ENCODE measurements at places on chromosomes 7 and 10.

- DNase-seq: no peak
Observed at GRCh38 chr10:11521860-11522259, 89.6 kb downstream of the USP6NL start.

DNA sequence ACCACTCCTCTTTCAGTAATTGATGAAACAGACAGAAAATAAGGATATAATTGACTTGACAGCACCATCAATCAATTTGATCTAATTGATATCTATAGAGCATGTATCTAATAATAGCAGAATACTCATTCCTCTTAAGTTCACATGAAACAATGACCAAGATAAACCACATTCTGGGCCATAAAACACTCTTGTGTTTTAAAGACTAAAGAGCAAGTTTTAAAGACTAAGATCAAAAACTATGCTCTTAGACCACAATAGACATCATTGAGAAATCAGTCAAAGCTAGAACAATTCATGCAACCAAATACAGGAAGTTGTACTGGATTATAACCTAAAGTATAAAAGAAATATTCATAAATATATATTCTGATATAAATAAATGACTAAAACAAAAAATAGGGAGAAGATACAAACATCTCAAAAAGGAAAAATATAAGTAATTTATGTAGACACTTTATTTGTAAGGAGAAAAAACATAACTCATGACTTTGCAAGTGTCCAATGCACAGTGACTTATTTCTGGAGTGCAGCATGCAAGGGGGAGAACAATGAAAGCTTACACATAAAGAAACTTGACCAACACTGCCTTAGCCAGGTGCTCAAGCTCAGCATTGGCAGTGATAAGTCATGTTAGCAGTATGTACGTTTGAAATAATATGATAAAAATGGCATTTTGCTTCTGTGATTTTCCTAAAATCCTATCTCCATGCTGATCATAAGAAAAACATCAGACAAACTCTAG, 312.7 kb upstream of the IGFBP3 start:
- no peak for DNase-seq

- no peak for DNase-seq
Observed at GRCh38 chr7:26265499-26266075, 26.1 kb upstream of the SNX10 start.

DNA sequence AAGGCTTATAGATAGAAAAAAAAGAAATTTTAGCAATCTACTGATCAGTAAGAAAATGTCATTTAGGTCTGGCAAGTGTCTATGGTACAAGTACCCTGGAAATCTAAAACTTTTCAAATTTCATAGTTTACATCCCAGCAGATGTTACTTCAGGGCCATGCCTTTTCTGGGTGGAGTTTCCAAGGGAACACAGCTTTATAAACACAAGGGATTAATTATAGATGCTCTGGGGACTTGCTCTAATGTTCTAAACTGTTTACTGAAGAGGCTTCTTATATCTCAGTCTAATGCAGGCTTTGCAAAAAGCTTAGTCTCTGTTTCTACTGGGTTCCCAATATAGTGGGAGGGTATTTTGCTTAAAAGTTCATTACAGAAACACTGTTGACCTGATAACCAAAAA, 3.1 kb downstream of the CD36 start:
- DNase-seq: no peak

- peak; percentile 39 for DNase-seq
Observed at GRCh38 chr10:33334153-33334804, at the start of gene NRP1. Gene NRP1 (minus strand): TSS chr10:33334667. CDS start chr10:33334382, 285 bp downstream.

- DNase-seq: no peak
Observed at GRCh38 chr7:155669717-155670505, 25.4 kb downstream of the RBM33 start.

DNA sequence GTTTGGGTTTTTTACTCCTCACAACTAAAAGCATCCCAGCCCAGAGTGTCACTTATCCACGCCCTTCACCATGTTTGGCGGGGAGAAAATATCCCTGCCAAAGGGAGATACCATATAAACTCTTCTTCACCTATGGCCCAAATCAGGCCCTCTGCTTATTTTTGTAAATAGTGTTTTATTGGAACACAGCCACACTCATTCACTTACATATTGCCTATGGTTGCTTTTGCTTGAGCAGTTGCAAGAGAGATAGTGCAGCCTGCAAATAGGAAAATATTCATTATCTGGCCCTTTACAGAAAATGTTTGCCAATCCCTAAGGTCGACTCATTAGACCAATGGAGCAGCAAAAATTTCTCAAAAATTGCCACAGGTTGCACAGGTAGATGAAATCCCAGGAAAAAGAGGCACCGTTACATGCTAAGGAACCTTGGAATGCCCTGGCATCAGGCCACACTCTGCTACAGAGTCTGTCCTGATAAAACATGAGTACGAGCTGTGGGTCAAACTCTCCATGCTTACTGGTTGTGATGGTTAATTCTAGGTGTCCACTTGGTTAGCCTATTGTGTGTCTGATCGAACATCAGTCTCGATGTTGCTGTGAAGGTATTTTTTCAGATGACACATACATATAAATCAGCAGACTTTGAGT, 7.9 kb upstream of the RASSF4 start:
- no peak for DNase-seq

- no peak for DNase-seq
Observed at GRCh38 chr10:131580076-131580652, 268.6 kb upstream of the TCERG1L start.

- no peak for DNase-seq
Observed at GRCh38 chr10:101939729-101940128, 96.1 kb upstream of the KCNIP2 start.

- no peak for DNase-seq
Observed at GRCh38 chr7:21293771-21294170, 134.1 kb upstream of the SP4 start.

DNA sequence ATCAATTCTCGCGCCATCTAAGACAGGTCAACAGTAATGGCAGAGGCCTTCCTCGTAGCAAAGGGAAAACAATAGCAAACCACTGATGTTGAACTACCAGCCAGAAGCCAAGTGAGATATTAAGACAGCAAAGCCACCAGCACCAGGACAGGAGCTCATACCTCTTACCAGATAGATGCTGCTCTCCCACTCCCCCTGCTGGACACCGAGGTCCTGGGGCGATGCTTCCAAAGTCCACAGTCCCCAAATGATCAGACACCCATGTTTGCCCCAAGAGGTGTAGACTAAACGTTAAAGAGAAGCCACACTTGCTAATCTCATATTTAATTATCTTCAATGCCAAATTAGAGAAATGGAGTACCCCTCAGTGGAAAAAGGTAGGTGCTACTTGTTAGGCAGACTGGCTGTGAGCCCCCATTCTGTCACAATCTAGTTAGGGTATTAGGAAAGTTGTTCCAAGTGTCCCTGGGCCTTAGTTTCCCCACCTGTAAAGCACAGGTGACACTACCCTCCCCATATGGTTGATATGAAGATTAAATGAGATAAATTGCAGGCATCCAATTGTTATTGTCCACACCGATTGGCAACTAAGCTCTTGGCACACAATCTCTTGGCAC, 39.9 kb downstream of the TOMM7 start:
- peak; percentile 68 for DNase-seq

GRCh38 chr7:20220921-20221547, 3.9 kb upstream of the MACC1 start:
- DNase-seq: no peak

DNA sequence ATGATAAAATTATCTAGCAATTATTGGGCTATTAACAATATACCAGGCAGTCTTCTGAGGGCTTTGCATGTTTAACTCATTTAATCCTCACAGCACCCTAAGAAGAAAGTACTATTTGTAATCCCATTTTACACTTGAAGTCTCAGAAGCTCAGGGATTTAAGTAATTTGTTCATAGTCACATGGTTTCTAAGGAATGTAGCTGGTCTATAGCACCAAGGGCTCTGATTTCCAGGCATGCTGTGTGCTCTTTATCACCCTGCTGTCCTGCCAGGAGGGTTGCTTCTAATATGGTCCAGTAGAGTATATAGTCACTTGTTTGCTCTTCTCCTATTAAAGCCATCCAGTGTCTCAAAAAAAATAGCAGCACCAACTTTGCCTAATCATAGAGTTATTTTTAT, 417.2 kb downstream of the PLXDC2 start:
- DNase-seq: no peak

GRCh38 chr7:123275036-123275753, 75.4 kb upstream of the SLC13A1 start:
- no peak for DNase-seq

DNA sequence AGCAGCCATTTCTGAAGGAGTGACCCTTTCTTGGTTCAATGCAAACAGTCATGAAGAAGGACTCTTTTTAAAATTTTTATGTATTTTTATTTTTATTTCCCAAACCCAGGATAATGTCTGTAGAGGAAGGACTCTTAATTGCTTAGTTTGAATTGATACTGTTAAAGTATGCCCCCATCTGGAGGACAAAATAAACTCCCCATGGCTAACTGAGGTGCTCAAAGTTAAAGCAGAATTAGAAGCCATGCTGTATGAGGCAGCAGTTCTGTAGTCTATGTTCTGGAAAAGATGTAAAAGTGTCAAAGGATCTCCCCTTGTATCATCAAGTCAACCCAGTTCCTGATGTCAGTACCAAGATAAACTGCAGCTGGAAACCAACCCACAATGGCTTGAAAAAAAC, 617.9 kb upstream of the GRM3 start:
- no peak for DNase-seq

GRCh38 chr10:4355350-4355749, 470.7 kb upstream of the AKR1E2 start:
- no peak for DNase-seq

- no peak for DNase-seq
Observed at GRCh38 chr10:31773749-31774298, 154.8 kb downstream of the ARHGAP12 start.

DNA sequence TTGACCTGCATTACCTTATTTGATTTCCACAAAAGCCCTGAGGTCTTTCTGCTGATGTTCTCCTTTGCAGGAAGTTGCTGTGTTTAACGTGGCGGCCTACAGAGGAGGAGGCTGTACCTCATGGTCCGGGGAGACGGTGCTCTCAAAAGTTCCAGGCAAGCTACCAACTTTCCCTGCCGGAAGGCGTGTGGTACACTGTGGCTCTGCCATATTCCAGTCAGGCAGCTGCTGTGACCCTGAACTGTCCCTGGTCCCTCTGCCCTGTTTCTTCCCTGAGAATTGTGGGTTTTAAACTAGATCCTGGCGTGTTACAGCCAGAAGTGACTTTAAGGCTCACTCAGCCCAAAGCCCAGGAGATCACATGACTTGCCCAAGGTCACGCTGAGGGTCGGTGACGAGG, 139.2 kb downstream of the TEX36 start:
- DNase-seq: no peak

GRCh38 chr10:85795460-85795859, 571.1 kb downstream of the GRID1 start:
- no peak for DNase-seq
